Central memory CD8-positive, alpha-beta T cell (primary cell): ENCODE measurements at places on chromosomes 11 and 22.
A peak's percentile ranks its signal among the peaks of the same experiment; 100 is the strongest.

DNA sequence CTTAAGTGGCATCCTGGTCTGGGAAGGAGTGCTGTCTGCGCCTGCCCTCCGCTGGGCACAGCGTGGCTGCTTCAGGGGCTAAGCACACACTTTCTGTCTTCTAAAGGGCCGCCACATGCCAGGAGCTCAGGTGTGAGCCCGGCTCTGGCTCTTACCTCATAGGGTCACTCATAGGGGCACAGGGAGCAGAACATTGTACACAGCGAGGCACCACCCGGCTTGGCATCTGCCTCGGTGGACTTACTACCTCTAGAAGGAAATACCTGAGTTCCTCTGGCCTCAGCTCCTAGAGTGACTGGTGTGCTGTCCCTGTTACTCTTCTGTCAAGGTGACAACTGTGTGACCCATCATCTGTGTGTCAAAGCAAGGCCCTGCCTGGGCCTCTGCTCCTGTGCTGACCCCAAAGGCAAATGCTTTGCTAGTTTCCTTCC lies 13.4 kb downstream of the NEAT1 start:
- no peak overlapping the region for H3K4me3 ChIP-seq
- peaks cover 83% of the 10 kb centered on the region for H3K4me1 ChIP-seq
- no peaks in the 10 kb centered on the region for H3K27me3 ChIP-seq
- no peak overlapping the region for H3K27ac ChIP-seq
- DNase-seq: no peak

GRCh38 chr22:37972527-37972926 lies 11.8 kb downstream of the SOX10 start:
- peaks cover 11% of the 10 kb centered on the region for H3K36me3 ChIP-seq
- H3K27me3 ChIP-seq: no peaks in the 10 kb centered on the region
- H3K4me1 ChIP-seq: peaks cover 9% of the 10 kb centered on the region
- DNase-seq: no peak

- H3K4me3 ChIP-seq: no peak overlapping the region
- peaks cover 11% of the 10 kb centered on the region for H3K4me1 ChIP-seq
- no peak for DNase-seq
- H3K27ac ChIP-seq: no peak overlapping the region
Observed at GRCh38 chr22:38946771-38947170, 10.6 kb upstream of the APOBEC3A start.

GRCh38 chr11:131511794-131512193 lies 141.4 kb downstream of the NTM start:
- no peak overlapping the region for H3K4me3 ChIP-seq
- H3K36me3 ChIP-seq: no peaks in the 10 kb centered on the region
- no peaks in the 10 kb centered on the region for H3K4me1 ChIP-seq
- no peaks in the 10 kb centered on the region for H3K27me3 ChIP-seq

DNA sequence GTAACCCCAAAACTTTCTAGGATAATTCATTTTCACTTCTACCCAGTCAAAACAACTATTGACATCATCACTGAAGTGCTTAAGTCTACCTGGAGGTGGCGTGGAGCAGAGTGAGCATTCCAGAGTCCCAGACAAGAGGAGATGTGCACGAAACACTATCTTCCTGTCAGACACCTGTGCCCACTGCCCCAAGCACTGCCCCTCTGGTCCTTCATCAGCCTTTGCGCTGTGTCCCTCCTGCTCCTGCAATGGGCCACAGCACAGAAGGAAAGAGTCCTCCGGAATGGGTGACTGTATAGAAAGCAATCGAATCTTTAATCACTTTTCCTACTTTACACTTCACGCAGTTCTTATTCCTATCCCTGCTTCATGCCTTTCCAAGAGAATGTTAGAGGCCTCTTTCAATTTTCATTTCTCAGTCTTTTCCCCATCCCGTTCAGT lies 512 bp upstream of the GRIA4 start:
- no peaks in the 10 kb centered on the region for H3K36me3 ChIP-seq
- no peak for DNase-seq
- H3K4me1 ChIP-seq: peaks cover 9% of the 10 kb centered on the region
- peaks cover 40% of the 10 kb centered on the region for H3K27me3 ChIP-seq

GRCh38 chr11:61539006-61539405 lies 30.5 kb downstream of the LRRC10B start:
- H3K27me3 ChIP-seq: peaks cover 71% of the 10 kb centered on the region
- H3K36me3 ChIP-seq: peaks cover 2% of the 10 kb centered on the region
- no peak overlapping the region for H3K27ac ChIP-seq

DNA sequence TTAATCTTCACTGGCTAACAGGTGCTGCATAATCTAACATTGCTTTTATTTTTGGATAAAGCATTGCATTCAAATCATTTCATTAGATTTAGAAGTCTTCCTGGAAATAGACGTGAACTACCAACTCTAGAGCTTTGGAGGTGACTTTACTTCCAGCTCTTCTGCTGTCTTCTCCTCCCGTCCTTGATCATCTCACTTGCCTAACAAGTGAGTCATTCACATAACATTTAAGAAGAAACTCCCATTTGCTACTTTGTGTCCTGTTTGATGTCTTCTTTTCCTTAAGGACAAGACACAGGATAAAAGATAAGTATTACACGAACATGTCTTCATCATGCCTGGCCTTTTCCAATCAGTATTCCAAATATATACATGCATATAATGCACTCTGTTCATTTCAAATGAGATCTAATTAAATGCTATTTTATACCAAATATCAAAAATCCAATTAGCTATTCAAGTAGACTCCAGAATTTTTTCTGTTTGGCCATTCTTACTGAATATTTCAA lies 88.3 kb downstream of the BDNF start:
- DNase-seq: no peak
- H3K4me3 ChIP-seq: no peak overlapping the region
- no peaks in the 10 kb centered on the region for H3K4me1 ChIP-seq
- H3K27ac ChIP-seq: no peak overlapping the region
- H3K27me3 ChIP-seq: no peaks in the 10 kb centered on the region

DNA sequence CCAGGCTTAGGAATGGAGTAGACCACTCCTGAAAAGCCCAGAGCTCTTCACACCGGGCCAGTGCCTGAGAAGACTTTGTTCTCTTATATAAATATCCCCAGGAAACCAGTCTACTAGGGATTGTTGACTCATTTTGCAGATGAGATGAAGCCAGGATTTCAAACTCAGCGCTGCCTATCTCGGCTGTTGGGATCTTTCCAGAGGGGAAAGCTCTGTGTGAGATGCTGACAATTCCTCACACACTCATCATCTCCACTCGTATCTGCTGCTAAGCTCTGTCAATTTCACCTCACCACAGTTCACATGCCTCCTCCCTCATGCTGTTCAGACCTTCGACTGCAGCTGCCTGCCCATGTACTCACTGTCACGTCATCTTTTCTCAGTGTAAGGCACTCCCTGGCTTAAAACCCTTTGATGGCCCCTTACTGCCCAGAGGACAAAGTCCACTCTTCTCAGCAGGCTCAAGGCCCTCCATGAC lies 12.5 kb downstream of the USH1C start:
- H3K36me3 ChIP-seq: no peaks in the 10 kb centered on the region
- H3K27me3 ChIP-seq: peaks cover 26% of the 10 kb centered on the region
- no peak overlapping the region for H3K27ac ChIP-seq
- H3K4me3 ChIP-seq: no peak overlapping the region

DNA sequence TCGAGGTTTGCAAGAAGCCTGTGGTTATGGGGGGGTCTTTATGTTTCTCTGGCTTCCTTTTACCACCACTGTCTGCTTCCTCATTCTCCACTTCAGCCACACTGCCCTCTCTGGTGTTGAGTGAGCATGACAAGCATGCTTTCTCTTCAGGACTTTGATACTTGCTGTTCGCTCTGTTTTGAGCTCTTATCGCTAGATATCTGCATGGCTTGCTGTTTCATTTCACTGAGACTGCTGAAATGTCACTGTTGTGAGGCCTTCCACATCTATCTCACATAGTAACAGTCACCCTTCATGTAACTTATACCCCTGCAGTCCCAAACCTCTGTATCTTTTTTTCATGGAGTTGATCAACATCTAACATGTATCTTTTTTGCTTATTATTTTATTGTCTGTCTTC lies 59.8 kb downstream of the TMEM135 start:
- H3K27me3 ChIP-seq: no peaks in the 10 kb centered on the region
- H3K4me3 ChIP-seq: no peak overlapping the region
- H3K4me1 ChIP-seq: no peaks in the 10 kb centered on the region
- no peak for DNase-seq
- no peaks in the 10 kb centered on the region for H3K36me3 ChIP-seq

DNA sequence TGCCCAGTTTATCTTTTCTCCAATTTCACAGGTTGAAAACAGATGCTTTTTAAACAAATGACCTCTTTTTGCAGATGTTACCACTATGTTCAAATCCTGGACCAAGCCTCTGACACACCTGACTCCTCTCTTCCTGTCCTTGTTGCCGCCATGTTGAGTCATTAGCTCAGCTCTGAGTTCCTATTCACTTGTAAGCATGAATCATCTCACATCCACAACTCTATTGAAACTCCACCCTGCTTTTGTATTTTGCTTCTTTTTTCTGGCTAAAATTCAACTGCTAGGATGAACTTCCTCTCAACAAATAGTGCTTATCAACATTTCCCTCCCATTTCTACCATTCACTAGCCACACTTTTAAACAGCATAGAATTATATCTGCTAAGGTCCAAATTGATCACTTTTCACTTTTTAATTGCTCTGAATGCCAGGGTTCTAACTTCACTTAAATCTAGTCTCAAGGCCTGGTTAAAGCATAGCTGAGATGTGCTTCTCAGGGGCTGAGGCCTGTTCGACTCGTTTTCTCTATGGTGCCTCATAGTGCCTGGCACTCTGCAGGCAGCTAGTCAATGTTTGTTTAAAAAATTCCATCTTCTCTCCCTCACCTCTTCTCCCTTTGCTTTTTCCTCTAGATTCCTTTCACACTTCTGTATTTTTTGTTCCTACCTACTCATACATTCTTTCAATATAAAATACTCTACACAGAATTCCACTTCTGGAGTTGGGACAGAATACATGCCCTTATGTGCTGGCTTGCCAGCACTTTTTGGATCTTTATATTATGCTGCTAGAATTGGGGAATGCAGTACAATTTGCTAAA lies 3.9 kb downstream of the JOSD1 start:
- H3K27ac ChIP-seq: peak overlapping the region; percentile 17
- peaks cover 36% of the 10 kb centered on the region for H3K36me3 ChIP-seq
- H3K27me3 ChIP-seq: no peaks in the 10 kb centered on the region

DNA sequence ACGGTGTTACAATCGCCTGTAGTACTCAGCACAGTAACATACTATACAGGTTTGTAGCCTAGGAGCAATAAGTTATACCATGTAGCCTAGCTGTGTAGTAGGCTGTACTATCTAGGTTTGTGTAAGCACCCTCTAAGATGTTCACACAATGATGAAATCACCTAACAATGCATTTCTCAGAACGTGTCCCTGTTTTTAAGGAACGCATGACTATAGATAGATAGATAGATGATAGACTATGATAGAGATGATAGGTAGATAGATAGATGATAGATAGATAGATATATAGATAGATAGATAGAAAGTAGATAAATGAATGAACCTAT lies 203.9 kb downstream of the FAM76B start:
- H3K4me1 ChIP-seq: no peaks in the 10 kb centered on the region
- no peak for DNase-seq
- H3K4me3 ChIP-seq: no peak overlapping the region
- no peaks in the 10 kb centered on the region for H3K36me3 ChIP-seq

DNA sequence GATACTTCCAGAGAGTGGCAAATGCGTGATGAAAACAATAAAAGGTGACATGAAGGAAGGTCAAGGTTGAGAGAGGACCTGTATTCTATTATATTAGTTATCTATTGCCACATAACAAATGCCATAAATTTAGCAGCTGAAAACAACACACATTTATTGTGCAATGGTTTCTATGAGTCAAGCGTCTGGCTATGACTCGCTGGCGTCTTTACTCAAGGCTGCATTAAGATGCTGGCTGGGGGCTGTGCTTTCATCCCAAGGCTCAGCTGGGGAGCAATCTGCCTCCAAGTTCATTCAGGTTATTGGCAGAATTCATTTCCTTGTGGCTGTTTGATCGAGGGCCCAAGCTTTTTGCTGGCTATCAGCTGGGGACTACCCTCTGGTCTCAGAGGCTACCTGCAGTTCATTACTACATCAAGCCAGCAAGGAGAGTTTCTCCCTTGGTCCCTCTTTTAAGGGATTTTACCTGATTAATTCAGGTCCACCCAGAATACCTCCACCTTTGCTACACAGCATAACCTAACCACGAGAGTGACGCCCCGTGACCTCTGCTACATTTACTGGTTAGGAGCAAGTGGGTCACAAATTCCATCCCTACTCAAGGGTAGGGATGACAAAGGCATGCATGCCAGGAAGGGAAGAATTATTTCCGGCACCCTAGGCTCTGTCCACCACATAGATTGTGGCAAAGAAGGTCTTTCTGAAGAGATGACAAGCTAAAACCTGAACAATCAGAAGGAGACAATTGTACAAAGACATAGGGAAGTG lies 549.1 kb downstream of the MN1 start:
- no peaks in the 10 kb centered on the region for H3K4me1 ChIP-seq
- H3K27ac ChIP-seq: no peak overlapping the region
- no peaks in the 10 kb centered on the region for H3K36me3 ChIP-seq
- no peaks in the 10 kb centered on the region for H3K27me3 ChIP-seq
- no peak for DNase-seq
- no peak overlapping the region for H3K4me3 ChIP-seq

DNA sequence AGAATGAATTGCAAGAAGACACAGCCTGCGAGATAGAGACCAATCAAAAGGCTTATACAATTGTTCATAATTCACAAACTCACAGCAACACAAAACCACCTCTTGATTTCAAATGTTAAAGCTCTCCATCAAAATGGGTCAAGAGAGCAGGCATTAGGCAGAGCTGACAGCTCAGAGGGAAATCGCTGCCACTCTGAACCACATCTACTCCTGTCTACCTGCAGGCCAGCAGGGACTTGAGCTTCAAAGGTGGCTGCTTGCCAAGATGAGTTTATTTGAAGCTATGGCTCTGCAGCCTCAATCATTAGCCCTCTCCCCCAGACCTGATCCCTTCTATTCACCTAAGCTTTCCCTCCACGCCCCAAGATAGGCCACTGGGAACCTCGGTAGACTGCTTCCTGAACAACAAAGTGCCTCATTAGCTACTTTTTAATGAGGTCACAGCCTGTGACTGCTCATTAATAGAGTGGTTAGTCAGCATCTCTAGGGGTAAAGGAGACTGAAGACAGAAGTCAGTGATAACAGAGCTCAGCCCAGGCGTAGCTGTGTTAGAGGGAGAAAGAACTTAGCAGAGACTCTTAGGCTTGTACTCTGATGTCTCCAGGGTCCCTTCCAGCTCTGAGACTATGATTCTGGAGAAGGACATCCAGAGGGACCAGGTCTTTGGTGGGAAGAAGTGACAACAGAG lies 21.2 kb upstream of the OR10A5 start:
- no peaks in the 10 kb centered on the region for H3K36me3 ChIP-seq
- H3K4me3 ChIP-seq: no peak overlapping the region
- no peaks in the 10 kb centered on the region for H3K4me1 ChIP-seq
